ENCODE measurements at places on chromosomes 3 and 15.

GRCh38 chr15:65945616-65946015 is 76.3 kb downstream of the RAB11A start:
- ATAC-seq, result no peak

- ATAC-seq, result no peak
Observed at GRCh38 chr15:93823971-93824913, 407.1 kb upstream of the MCTP2 start.

DNA sequence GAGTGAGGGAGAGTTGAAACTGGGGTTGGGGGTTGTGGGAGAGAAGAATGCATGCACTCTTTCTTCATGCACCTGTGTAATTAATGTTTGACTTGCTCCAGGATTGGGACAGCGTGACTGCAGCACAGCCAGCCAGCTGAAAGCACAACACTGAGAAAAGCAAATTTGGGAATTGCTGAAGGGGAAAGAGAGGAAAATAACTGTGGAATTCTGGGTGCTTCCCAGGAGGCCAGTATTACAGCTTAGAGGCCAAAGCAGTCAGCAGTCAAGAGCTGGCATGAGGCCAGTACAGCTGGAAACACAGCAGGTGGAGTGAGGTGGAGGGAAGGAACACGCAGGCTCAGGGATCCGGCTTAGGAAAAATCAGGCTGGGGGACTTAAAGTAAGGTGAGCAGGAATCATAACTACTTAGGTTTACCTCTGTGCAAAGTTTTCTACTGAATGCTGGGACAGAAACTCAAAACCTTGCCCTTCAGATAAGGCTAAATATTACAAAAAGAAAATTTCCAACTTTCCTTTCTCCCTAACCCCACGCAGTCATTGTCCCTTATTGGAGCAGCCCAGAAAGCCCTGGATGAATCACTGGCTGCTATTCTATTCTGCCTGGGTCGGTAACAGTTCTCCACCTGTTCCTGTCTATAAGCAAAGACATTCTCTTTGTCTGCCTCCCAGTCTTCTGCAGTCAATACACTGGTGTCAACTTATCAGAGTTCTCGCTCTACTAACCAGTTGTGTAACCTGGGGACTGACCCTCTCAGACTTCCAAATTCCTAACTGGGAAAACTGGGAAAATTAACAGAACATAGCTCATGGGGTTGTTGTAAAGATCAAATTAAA is 167.2 kb downstream of the MAGI1 start:
- ATAC-seq, result no peak

DNA sequence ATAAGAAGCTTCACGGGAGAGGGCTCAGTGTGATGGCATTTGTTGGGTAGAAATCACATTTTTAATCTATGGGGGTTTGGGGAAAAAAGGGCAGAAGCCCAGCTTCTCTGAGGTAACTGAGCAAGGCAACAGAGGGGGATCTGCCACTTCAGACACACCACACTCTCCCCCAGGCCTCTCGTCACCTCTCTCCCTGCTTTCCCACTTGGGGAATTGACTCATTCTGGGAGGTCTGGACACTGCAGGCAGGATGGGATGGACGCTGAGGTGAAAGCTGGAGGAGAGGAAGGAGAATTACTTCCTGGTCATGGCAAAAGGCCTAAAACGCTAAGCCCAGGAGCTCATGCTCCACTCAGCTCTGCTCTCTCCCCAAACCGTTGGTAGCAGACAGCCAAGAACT is 33.2 kb downstream of the MYO5C start:
- ATAC-seq, result no peak

- no peak for ATAC-seq
Observed at GRCh38 chr15:75053748-75054125, 30.3 kb downstream of the PPCDC start.

Data from stimulated activated memory B cell treated with anti-CD40 and anti-IgM and Interleukin-4, amounts not matched to agents 10 μg/mL and 1 μg/mL and 100 μg/mL, for 72 hours (primary cell).